ENCODE measurements at places on chromosomes 1 and 21. TPM values are rescaled to one million over a fixed set of nuclear protein-coding genes. Genes with fewer than 3 reads are reported as not detected.

AMY1C gene
- not detected for total RNA-seq

TPTE gene
- total RNA-seq, result not detected

TBX19 gene
- total RNA-seq, result 0.64 TPM

SLC45A3 gene
- 1.1 TPM for total RNA-seq

LRRC38 gene
- not detected for total RNA-seq

F13B gene
- total RNA-seq, result not detected

UBXN10 gene
- 0.79 TPM for total RNA-seq

DMRTA2 gene
- total RNA-seq, result not detected

PLPPR5 gene
- 0.19 TPM for total RNA-seq

PLA2G4A gene
- 1.5 TPM for total RNA-seq

GJB3 gene
- total RNA-seq, result 0.72 TPM

CTSE gene
- total RNA-seq, result 8.7 TPM

AMY1A gene
- 0.38 TPM for total RNA-seq

MMEL1 gene
- 2.1 TPM for total RNA-seq

RXRG gene
- total RNA-seq, result 1.1 TPM

RAB42 gene
- 2.2 TPM for total RNA-seq

SHISAL2A gene
- not detected for total RNA-seq

- DNase-seq, result no peak
Measured at GRCh38 chr21:35399002-35399530, 350.0 kb upstream of the RUNX1 start.

- no peak for DNase-seq
Measured at GRCh38 chr1:76491737-76492136, 375.5 kb upstream of the ST6GALNAC5 start.

GRCh38 chr1:183454377-183454776 is 17.9 kb upstream of the SMG7 start:
- DNase-seq, result no peak

GRCh38 chr1:85282424-85282823 is 6.0 kb upstream of the BCL10 start:
- DNase-seq, result no peak

DNA sequence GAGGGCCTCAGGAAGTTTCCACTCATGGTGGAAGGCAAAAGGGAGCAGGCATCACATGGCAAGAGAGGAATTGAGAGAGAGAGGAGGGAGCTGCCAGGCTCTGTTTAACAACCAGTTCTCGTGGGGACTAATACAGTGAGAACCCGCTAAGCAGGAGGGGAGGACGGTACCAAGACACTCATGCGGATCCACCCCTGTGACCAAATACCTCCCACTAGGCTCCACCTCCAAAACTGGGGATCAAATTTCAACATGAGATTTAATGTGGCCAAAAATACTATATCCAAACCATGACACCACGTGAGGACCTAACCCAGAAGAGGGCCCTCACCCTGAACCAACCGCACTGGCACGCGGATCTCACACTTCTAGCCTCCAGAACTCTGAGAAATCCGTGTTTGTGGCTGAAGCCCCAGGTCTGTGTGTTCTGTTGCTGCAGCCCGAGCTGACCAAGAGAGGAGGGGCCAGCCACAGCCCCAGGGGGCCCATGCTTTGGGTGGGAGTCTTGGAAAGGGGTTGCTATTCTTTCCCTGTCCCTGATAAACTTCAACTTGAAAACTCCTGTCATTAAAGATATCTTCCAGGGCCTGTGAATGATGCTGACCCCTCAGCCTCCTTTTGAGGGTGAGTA is 32.0 kb downstream of the TRIM67 start:
- no peak for DNase-seq

DNA sequence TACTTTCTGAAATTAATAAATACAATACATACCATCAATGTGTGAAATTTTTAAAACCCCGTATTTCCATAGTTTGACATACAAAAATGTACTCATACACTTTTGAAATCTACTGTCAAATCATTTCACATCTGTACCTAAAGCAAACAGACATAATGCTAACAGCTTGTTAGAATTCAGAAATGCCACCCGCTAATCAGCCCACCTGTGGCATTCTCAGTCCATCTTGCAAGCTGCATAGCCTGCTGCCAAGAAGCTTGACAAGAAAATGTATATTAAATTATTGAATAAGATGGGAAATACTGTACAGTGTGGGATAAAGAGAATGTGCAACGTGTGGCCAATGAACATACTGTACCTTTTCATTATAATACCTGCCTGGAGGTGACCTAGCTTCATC is 55.1 kb downstream of the ZBTB18 start:
- no peak for DNase-seq

- no peak for DNase-seq
Measured at GRCh38 chr21:45098867-45099266, 24.5 kb downstream of the ADARB1 start.

DNA sequence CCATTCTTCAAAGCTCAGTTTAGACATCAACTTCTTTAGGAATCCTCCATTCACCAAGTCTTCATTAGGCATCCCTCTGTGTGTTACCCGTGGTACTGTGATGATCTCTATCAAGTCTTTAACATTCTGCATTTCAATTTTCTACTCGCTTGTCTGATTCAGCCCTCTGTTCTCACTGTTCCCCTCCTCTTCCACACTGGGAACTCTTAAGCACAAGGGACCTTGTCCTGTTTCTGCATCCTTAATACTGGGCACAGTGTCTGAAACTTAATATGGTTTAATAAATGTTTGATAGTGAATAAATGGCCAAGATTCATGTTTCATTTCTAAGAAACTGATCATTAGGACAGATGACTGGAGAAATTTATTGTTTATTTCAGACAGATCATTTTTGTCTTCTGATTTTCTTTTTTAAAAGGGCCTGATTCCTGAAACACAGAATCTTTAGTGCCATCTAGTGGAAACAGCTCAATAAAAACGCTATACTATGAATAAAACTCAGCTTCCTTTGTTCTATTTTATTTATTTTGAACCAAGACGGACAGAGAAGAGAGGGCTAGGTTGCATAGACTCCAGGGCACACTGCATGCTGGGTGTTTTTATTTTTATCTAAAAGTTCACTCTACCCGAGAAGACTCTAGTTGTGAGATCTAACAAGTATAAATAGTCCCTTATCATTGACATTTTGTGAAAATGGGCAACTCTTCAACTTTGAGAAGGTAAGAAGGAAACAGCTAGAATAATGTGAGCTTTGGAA is 7.0 kb upstream of the TRIM45 start:
- DNase-seq, result no peak

DNA sequence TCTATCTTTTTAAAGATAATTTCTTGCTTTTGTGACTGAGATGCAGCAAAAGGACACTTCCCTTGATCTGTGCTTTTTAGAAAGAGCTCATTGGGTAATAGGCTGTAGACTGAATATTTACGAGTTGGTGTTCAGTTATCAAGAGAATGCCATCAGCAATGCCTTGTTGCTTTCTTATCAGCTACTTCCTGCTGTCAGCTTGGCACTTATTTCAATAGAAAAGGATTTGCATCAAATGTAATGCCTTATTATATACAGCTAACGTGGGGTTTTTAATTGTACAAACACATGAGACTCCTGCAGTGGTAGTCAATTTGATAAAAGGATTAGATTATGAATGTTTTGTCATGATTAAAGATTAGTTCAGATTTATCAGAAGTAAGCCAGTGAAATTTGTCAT is 122.2 kb downstream of the ADGRL2 start:
- DNase-seq, result no peak

DNA sequence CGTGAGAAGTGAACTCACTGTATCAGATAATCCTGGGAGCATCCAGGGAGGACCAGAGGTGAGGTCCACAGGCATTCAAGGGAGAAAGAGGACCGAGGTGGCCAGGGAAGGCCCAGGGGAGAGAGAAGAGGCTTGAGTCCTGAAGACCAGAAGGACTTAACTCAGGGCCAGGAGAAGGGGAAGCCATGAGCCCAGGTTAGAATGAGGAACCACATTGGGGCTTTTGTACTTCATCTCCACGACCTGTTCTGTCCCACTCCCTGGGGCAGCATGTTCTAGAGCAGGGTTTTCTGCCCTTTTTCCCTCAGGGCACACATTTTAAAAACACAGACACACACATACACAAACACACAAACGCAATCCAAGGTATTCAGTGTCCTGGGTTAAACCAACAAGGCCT is 8.4 kb downstream of the LGR6 start:
- no peak for DNase-seq

DNA sequence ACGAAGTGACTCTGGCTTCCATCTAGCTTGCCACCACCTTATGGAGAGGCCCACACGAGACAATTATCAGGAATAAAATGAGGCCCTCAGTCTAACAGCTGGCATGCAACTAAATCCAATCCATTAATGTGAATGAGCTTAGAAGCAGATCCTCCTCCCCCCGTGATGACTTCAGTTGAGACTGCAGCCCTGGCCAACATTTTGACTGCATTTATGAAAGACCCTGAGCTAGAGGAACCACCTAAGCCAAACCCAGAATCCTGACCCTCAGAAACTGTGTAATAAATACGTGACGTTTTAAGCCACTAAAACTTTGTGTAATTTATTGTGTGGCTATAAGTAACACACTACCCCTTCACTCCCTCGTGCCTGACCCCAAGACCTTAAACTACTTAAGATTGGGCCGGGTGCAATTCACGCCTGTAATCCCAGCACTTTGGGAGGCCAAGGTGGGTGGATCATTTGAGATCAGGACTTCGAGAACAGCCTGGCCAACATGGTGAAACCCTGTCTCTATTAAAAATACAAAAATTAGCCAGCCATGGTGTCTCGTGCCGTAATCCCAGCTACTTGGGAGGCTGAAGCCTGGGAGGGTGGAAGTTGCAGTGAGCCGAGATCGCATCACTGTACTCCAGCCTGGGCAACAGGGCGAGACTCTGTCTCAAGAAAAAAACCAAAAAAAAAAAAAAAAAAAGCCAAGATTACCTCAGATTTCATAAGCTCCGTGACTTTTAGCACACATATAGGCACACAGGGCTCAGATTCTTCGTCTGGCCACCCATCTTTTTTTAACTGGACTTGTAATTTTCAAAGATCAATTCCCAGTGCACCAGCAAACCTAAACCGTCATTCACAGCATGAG is 72.5 kb downstream of the ENAH start:
- no peak for DNase-seq

DNA sequence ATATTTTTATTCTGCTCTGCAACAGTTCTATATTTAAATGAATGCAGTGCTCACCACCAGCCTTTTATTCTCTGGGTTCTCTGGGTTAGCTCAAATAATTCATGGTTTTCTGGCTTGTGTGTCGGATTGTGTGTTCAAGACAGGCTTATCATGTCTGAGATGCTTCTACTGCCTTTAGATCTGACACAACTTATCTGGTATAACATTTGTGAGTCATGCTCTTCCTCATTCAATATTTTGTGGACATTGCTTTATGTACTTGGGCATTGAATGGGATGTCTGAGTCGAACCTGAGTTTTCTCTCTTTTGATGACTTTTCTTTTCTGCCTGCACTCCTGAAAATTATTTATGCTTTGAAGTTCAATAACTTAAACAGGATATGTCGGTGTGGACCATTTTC is 17.6 kb upstream of the PKP1 start:
- no peak for DNase-seq

DNA sequence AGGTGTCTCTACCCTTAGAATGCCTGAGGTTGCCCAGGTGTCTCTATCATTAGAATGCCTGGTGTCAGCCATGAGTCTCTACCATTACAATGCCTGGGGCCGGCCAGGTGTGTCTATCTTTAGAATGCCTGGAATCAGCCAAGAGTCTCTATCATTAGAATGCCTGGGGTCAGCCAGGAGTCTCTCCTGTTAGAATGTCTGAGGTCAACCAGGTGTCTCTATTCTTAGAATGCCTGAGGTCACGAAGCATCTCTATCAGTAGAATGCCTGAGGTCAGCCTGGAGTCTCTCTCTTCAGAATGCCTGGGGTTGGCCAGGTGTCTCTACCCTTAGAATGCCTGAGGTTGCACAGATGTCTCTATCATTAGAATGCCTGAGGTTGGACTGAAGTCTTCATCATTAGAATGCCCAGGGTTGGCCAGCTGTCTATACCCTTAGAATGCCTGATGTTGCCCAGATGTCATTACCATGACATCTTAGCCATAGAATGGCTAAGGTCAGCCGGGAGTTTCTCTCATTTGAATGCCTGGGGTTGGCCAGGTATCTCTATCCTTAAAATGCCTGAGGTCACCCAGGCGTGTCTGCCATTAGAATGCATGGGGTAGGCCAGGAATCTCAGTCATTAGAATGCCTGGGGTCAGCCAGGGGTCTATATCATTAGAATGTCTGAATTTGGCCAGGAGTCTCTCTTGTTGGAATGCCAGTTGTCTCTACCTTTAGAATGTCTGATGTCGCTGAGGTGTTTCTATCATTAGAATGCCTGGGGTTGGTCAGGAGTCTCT is 44.0 kb downstream of the RNF187 start:
- no peak for DNase-seq

- DNase-seq, result no peak
Measured at GRCh38 chr1:54404263-54404662, 1.9 kb downstream of the SSBP3 start.

DNA sequence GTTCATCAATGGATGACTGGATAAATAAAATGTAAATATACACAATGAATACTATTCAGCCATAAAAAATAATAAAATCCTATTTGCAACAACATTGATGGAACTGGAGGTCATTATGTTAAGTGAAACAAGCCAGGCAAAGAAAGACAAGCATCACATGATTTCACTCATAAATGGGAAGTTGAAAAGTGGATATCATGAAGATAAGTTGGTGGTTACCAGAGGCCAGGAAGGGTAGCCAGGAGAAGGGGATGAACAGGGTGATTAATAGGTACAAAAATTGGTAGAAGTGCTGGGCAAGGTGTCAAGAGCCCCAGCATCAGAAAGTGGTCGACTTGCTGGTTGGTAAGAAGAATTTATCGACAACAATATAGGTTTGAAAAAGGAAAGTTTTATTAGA is 1.3 kb upstream of the PARK7 start:
- DNase-seq, result no peak

GRCh38 chr21:27371115-27371974 is 404.5 kb upstream of the ADAMTS5 start:
- no peak for DNase-seq

GRCh38 chr1:32647308-32648134 is 2.8 kb downstream of the ZBTB8OS start:
- no peak for DNase-seq

GRCh38 chr1:50940291-50940690 is 19.8 kb downstream of the FAF1 start:
- DNase-seq, result no peak

- DNase-seq, result no peak
Measured at GRCh38 chr1:55541296-55541695, 326.1 kb upstream of the USP24 start.

- DNase-seq, result no peak
Measured at GRCh38 chr1:36304970-36305914, 926 bp upstream of the SH3D21 start.

GRCh38 chr1:59976194-59977074 is 49.9 kb upstream of the CYP2J2 start:
- DNase-seq, result peak; percentile 73

DNA sequence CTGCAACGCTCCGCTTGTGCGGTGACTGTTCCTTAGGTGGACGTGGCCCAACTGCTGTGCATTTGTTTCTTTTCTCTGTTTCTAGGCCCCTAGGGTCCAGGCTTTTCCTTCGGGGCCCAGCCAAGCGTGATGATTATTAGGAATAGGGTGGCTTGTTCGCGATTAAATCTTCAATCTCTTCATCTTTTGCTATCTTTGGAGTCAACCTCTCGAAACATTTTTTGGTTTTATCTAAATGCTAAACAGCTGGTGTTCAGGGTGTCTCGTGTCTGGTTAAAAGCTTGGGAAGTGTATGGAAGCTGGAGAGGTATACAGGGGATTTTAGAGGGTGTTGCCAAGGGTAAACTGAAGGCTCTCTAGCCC is 844 bp upstream of the PLD5 start:
- no peak for DNase-seq

- DNase-seq, result no peak
Measured at GRCh38 chr1:230102472-230102871, 35.4 kb downstream of the GALNT2 start.

Data from pancreas (tissue), 10 donors.